NCI-H146 (cell line): ENCODE measurements at places on chromosomes 2 and 18.
A peak's percentile ranks its signal among the peaks of the same experiment; 100 is the strongest.

- no peak for DNase-seq
Observed at GRCh38 chr2:149596471-149596870, 8.9 kb upstream of the MMADHC start.

DNA sequence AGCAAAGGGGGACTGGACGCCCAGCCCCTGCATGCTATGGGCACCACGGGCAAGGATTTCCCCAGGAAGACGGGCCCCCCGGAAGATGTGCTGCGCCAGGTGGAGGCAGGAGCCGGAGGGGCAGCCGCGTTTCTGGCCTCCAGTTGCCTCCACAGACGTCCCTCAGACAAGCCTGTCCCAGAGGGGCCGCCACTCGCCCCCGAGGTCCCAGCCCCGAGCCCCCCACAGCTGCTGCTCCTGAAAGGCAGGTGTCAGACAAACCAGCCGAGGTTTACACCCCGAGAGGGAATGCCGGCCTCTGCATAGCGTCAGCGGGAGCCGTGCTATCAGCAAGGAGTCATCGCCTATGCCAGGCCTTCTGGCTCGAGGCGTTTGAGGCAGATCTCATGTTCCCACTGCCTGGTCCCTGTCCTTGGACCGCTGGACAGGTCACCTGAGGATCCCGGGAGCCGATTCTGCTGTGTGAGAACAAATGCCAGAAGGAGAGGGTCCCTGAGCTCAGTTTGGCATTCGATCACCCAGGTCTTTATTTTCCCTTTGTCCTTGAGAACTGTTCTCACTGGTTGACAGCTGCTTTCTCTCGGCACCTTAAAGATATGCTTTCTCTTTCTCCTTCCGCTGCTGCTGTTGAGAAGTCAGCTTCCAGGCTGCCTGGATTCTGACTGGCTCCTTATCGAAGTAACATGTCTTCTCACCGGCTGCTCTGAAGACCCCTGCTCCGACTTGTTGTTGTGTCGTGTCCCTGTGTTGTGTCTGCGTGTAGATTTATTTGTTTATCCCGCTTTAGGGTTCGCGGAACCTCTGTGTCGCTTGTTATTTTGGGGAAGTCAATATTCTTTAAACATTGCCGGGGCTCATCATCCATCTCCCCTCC is 20.6 kb downstream of the CROCC2 start:
- DNase-seq = no peak

DNA sequence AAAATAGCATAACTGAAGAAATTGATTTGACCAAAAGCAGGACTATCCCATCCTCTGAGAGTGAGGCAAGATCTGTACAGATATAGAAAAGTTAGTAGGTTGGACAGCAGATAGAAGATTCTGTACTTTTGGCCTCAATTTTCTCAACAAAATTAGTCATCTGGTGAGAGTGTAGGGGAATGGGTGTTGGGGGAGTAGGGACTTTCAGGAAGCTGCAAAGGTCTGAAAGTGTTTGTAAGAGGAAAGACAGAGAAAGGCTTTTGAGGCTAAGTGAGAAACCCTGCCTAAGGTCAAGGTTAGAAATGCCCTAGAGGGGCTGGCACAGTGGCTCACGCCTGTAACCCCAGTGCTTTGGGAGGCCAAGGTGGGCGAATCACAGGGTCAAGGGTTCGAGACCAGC is 40.3 kb downstream of the DAPL1 start:
- no peak for DNase-seq

- no peak for DNase-seq
Observed at GRCh38 chr18:13895505-13896033, 19.8 kb downstream of the MC2R start.

GRCh38 chr2:168849610-168850009 is 40.6 kb downstream of the SPC25 start:
- DNase-seq = peak; percentile 0

DNA sequence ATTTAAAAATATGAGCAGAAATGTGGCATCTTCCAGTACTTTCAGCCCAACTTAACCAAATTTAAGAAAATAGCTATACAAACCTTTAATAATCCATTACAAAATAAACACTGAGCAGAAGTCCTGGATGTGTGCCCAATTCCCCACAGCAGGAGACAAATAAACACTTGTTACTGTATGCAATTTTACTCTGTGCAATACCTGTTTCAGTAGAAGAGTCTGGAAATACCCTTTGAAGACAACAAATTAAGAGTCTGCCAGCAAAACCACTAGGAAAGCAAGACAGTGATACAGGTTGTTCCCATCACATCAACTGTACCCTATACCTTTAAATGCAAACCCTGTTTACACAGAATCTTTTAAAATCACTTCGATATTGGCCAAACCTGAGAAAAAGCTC is 41.4 kb upstream of the RNU4ATAC start:
- DNase-seq = peak; percentile 88

GRCh38 chr2:17748745-17749144 is 4.9 kb downstream of the SMC6 start:
- DNase-seq = peak; percentile 1

DNA sequence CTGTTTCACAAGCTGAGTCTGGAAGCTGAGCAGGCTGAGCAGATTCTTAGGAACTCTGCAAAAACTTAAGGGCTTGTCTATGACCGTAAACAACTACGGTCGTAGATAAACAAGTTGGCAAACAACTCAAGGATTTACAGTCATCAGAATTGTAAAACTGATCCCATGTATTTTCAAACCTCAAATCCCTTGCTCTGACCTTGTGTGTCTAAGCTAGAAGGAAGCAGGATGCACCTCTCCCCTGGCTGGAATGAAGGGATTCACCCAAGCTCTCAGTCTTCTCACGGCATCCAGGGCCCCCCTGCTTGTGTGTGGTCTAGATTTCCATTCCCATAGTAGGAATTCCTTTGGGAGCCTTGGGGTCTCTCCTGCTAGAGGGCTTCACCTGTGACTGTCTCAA is 12.4 kb upstream of the IL1RN start:
- no peak for DNase-seq

GRCh38 chr2:74768401-74768914 is 65.5 kb upstream of the HK2 start:
- no peak for DNase-seq

DNA sequence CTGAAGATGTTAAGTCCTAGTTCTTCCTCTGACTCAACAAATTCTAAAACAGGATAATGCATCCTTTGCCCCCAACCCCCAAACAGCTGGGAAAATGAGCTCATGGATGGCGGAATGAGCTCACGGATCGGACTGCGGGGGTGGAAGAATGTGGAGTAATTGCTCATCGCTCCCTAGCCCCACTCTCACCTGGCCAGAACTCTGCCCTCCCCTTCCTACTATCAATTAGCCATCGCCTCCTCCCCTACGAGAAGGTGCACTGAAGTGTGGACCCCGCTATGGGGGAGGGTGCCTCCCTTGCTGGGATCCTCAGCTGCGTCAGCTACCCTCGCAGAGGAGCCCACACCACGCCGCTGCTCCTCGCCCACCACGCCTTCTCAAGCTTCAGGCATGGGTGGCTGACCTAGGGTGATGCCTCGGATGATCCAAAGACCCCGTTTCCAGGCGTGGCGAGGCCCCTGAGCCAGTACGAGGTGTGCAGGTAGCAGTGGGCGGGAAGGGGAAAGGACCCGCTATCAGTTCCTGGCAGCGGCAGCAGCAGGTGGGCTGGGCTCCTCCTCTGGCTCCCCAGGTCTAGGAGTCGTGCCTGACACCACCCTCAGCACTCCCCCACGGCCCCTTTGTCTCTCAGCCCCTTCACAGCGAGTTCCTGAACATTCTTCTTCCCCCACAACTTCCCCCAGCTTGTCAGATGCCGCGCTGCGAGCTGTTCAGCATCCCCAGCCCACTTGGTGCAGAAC is 82.1 kb upstream of the POMC start:
- DNase-seq = no peak

DNA sequence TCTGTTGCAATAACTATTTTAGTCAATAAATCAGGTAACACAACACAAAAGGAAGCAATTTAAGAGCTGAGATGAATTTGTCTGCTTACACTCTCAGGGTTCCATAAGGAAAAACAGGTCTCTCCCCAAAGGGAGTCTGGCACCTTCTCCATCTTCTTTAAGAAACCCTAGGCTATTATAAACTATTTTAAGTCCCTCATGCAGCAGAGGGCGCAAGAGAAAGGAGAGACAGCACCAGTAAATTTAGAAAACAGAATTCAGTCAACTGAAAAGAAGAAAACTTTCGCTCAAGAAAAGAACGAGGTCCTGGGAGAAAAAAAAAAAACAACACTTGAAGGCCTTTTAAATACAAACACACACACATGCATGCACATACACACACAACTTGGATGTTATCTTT is 19.1 kb downstream of the SULT1C4 start:
- peak; percentile 17 for DNase-seq

DNA sequence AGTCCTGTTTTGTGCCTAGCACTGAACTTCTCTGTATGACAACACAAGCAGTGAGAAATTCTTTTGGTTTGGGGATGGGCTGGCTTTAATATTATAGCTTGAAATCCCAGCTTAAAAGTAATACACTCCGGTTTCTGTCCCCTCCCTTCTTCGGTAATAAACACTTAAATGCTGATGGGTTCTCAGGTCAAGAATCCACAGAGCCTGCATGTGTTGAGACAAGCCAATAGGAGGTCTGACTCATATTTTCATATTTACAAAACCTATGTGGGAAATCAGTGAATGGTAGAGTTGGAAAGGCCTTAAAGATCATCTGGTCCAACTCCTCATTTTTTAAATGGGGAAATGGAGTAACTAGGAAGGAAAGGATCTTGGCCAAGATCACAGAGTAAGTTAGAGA is 47.5 kb downstream of the VSNL1 start:
- no peak for DNase-seq

- DNase-seq = peak; percentile 22
Observed at GRCh38 chr18:40652321-40652720, 1302.7 kb upstream of the PIK3C3 start.

- no peak for DNase-seq
Observed at GRCh38 chr2:163259489-163259888, 420.9 kb upstream of the KCNH7 start.

- no peak for DNase-seq
Observed at GRCh38 chr2:181937473-181937872, 45.9 kb downstream of the ITPRID2 start.

DNA sequence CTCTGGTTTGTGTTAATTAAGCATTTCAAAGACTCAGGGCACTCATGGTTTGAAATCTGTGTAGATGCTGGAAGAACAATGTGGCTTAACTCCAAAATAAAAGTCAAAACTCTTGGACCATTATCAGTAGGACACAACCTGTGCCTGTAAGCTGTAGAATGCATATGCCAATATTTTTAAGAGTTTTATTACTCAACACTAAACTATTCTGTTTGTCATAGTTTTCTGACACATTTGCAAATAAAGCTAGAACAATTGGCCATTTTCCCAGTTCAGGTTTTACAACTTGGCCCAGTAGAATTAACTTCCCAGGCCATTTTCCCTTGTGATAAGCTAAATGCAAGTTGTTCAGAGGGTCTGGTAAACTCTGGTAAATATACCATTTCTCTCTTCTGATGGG is 713.1 kb downstream of the CBLN2 start:
- DNase-seq = no peak

- DNase-seq = no peak
Observed at GRCh38 chr2:120871016-120871635, 135.5 kb downstream of the GLI2 start.

DNA sequence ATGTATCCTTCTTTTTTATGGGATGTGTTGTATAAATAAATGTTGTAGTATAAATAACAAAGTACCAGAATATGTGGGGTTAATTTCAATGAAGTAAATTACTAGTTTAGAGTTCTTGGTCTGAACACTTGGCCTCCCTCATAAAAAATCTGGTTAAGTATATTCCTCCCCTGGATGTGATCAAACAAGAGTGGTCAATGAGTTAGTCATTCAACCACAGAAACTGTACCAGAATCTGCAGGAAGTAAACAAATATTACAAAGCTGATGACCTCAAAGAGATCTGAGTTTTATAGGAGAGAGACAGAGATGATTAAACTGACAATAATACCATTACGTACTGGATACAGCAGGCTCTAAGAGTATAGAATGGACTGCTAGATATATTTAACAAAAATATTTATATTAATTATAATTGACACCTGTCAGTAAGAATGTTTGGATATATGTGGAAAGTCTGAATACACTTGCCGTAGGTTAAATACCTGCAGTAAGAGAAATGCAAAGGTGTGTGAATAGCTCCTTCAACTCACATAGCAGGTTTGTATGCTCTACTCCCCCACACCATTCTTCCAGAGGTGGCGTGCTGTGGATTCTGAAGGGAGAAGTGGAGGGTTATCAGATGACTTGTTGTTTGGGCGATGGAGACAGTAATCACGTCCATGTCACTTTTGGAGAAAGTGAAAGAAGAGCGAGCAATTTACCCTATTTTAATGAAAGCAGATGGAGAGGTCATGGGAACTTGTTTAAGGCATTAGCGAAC is 108.3 kb upstream of the LRATD1 start:
- no peak for DNase-seq

GRCh38 chr2:99032786-99033185 is 96.8 kb upstream of the CRACDL start:
- DNase-seq = no peak

DNA sequence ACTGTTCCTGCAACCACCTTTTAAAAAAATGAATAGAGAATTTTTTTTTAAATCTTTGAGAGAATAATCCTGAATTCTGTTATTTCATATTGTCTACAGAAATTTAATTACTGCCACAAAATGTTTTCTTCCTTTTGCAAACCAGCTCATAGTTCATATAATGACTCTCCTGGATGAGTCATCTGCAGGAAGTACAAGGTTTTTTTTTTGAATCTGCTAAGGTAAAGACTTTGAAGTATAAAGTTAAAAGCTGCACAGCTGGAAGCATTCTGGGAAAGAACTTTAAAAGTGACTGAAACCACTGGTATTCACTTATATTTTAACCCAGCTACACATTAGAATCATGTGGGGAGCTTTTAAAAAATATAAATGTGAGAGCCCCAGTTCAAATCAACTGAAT is 25.4 kb downstream of the SESTD1 start:
- DNase-seq = no peak

DNA sequence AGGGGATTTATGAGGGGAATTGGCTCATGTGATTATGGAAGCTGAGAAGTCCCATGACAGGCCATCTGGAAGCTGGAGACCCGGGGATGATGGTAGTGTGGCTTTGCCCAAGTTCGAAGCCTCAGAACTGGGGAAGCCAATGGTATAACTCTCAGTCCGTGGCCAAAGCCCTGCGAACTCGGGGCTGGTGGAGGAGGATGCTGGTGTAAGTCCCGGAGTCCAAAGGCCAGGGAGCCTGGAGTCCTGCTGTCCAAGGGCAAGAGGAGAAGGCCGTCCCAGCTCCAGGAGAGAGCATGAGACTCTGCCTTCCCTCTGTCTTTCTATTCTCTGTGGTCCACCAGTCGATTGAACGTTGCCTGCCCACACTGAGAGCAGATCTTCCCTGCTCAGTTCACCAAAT is 43.2 kb upstream of the CABLES1 start:
- DNase-seq = no peak

- DNase-seq = no peak
Observed at GRCh38 chr2:213818436-213818835, 534.2 kb downstream of the SPAG16 start.

GRCh38 chr18:57801761-57802212 is 1.3 kb downstream of the ATP8B1 start:
- peak; percentile 70 for DNase-seq

- no peak for DNase-seq
Observed at GRCh38 chr18:57624988-57625387, 3.4 kb upstream of the NARS1 start.
